Kidney epithelial cell (primary cell): ENCODE measurements at places on chromosomes 4 and X. TPM values are rescaled to one million over a fixed set of nuclear protein-coding genes. Genes with fewer than 3 reads are reported as not detected.

DNA sequence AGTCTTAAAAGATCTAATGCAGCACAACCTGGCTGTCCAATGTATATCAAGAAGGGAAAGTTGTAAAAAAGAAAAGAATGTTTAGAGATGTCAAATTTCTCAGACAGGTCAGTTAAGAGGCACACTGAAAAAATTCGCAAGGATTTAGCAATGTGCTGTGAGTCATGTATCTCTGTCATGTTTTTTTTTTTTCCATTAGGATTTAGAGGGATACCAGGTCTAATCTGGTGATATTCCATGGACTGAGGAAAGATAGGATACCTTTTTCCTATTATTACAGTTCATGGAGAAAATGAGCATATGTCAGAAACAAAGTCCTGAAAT, 815.4 kb upstream of the PCDH10 start:
- DNase-seq, result no peak

GRCh38 chr4:36207831-36208520, 36.3 kb downstream of the ARAP2 start:
- no peak for DNase-seq

DNA sequence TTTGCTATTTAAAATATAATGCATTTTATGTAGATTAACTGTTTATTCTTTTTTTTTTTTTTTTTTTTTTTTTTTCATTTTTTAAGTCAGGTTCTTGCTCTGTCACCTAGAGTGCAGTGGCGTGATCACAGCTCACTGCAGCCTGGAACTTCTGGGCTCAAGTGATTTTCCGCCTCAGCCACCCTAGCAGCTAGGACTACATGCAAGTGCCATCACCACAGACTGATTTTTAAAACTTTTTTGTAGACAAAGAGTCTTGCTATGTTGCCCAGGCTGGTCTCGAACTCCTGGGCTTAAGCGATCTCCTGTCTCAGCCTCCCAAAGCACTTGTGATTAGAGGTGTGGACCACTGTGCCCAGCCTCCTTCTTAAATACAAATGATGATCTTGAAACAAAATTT, 159.9 kb downstream of the CAMK2D start:
- DNase-seq, result no peak

DNA sequence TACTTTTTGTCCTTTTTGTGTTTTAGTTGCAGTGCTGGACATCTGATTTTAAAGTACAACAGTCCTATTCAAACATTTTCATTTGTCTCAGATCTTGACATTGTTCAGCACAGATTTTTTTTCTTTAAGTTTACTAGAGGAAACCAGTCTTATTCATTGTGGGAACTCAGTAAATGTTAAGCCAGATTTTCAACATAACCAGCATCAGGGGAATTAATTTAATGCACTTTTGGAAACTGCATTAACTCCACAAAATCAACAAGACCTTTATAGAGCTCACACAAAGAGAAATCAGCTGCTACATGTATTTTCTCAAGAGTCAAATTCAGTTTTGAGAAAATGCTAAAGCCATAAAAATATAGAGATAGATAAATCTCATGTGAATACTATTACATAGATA, 9.9 kb downstream of the CPE start:
- DNase-seq, result no peak

NR0B1 gene
- 0.41 and 1.6 TPM in 2 replicates for total RNA-seq

PLAC8 gene
- total RNA-seq, result 0.21 TPM in 1 of 2 replicates, not detected in the other

GLRA2 gene
- total RNA-seq, result not detected in 2 replicates
